ENCODE measurements at places on chromosomes 4 and X.

GRCh38 chrX:23952984-23953907, 45.4 kb downstream of the CXorf58 start:
- no peak for DNase-seq

DNA sequence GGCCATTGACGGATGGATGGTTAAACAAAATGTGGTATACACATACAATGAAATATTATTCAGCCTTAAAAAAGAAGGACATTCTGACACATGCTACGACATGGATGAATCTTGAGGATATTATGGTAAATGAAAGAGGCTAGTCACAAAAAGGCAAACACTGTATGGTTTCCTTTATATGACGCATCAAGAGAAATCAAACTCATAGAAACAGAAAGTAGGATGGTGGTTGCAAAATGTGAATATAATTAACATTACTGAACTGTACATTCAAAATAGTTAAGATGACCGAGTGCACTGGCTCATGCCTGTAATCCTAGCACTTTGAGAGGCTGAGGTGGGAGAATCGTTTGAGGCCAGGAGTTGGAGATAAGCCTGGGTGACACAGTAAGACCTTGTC, 9.5 kb upstream of the CASK start:
- no peak for DNase-seq

GRCh38 chr4:118749347-118749988, 64.3 kb downstream of the METTL14 start:
- no peak for DNase-seq

- no peak for DNase-seq
Observed at GRCh38 chrX:116379854-116380253, 56.6 kb upstream of the SLC6A14 start.

- DNase-seq, result no peak
Observed at GRCh38 chrX:45050558-45050957, 150.1 kb downstream of the DIPK2B start.

DNA sequence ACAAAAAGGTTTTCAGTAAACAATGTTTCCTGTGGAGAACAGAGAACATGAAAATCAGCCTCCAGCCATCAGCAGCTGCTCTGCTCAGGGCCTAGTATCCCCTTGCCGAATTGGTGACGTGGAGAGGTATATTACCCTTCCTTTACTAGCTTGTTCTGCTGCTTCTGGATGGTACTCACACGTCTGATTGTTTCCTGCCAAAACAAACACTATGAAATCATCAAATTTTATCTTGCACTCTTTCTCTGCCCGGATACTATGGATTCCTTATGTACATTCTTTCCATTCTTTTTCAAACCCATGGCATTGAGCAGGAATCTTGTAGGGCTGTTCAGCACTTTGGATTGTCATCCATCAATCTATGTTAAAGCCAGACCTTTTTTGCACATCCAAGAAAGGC, 18.8 kb upstream of the METAP1 start:
- DNase-seq, result no peak

DNA sequence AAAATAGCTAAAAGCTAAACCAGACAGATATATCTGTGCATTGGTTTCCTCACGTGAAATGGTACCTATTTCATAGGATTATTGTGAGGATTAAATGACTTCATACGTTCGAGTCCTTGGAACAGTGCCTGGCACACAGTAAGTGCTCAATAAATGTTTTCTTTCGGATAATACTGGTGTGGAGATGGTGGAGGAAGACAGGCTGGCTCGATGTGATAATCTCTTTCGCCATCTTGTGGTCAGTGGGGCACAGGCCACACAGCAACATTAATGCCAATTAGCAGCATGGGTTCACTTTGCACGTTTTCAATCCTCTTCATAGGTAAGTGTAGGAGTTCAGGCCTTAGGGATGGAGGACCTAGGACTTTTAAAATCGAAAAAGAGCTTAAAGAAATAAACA, 9.3 kb downstream of the PAGE4 start:
- peak; percentile 3 for DNase-seq

GRCh38 chr4:39544580-39545315, 17.5 kb upstream of the UGDH start:
- no peak for DNase-seq

DNA sequence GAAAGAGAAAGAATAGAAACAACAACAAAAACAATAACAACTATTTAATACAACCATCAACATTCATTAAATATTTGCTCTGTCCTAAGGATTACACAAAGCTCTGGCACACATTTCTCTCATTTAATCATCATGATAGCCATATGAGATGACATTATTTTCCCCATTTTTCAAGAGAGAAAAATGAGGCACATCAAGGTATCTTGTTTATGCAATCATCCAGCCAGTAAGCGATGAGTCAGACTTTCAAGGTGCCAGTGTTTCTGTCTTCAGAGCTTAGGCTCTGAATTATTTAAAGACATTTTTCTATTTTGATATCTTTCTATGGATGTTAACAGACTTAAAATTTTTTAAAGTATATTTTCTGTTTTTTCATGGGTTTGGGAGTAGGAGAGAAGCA, 541.8 kb upstream of the SMIM31 start:
- DNase-seq, result no peak

DNA sequence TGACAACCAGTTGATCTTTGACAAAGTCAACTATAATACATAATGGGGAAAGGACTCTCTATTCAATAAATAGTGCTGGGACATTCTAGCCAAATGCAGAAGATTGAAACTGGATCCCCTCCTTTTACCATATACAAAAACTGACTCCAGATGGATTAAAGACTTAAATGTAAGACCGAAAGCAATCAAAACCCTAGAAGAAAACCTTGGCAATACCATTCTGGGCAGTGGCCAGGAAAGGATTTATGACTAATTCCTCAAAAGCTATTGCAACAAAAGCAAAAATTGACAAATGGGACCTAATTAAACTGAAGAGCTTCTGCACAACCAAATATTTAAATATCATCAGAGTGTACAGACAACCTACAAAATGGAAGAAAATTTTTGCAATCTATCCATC, 185.1 kb downstream of the NPNT start:
- DNase-seq, result no peak

Measured in thymus (tissue), 14 donors.